ENCODE measurements at places on chromosomes 5 and 9.

- no peak for DNase-seq
These were observed 169.9 kb downstream of the NNT start for GRCh38 chr5:43772764-43773477.

DNA sequence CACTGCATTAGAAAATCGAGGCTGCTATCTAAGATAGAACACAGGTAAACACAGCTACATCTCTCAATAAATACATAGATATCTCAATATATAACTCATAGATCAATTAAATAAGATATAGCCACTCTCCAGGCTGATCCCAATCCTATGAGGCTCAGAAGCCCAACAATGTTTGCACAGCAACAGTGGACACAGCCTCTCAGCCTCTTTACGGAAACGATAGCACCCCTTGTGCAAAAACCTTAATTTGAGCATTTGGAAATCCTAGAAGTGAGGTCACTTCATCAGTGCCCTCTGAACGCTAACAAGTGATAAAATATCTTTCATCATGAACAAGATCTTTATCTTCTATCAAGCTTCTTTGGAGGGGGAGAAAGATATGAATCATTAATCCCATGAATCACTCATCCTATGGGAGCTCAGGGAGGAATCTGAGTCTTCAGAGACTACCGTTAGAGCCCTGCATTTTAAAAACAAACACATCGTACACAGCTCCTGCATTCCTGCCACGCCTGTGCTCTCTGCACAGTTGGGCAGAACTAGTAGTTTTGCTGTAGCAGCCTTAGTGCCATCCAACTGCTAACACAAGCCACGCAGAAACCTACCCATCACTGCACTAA is 71.4 kb downstream of the MED27 start:
- no peak for DNase-seq

- DNase-seq: no peak
These were observed 72.0 kb downstream of the CETN3 start for GRCh38 chr5:90337449-90338052.

- no peak for DNase-seq
These were observed 128.1 kb upstream of the SLIT3 start for GRCh38 chr5:169429044-169429443.

- no peak for DNase-seq
These were observed 25.1 kb downstream of the FGF18 start for GRCh38 chr5:171444582-171444981.

- DNase-seq: peak; percentile 26
These were observed 586 bp downstream of the TXN start for GRCh38 chr9:110255463-110256379.

GRCh38 chr9:75161116-75161857 is 73.0 kb downstream of the OSTF1 start:
- DNase-seq: no peak

- no peak for DNase-seq
These were observed 13.8 kb downstream of the RECK start for GRCh38 chr9:36050476-36050875.

DNA sequence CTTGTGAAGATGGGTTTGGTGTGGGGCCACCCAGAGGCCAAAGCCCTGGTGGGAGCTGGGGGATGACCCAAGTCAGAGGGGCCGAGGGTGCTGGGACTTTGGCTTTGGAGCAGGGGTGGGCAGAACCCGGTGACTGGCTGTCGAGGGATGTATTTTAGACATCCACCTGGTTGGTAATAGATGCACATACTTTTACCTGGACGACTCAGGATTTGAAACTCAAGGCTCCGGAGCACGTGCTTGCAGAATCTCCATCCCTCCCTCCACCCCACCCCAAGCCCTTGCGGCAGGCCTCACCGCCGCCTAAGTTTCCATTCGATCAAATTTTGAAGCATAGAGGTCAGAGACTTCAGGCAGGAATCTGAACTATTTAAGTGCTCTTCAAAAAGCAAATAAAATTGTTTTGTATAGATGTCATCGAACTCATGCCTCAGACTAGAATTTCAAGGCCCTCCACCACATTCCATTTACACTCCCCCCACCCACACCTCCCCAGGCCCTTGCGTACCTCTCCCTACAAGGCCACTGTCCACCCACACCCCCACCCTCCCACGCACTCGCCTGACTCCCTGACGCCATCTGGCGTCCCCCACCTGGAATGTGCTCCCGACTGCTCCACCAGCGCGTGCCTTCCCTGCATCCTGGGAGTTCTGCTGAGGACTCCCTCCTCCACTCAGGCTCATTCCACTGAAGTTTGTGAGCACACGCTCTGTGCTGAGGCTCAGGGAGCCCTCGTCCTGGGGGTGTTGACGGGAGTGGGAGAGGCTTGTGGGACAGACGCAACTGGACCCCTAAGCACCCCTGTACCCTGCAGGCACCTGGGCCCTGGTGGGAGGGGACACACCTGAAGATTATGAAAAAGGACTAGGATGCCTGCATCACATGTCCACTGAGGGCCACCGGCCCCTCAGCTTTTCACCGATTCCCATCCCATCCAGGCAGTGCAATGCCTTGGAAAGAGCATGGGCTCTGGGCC is 56.4 kb upstream of the RPL26L1 start:
- DNase-seq: no peak

GRCh38 chr5:65738305-65738704 is 16.3 kb downstream of the NLN start:
- DNase-seq: no peak

DNA sequence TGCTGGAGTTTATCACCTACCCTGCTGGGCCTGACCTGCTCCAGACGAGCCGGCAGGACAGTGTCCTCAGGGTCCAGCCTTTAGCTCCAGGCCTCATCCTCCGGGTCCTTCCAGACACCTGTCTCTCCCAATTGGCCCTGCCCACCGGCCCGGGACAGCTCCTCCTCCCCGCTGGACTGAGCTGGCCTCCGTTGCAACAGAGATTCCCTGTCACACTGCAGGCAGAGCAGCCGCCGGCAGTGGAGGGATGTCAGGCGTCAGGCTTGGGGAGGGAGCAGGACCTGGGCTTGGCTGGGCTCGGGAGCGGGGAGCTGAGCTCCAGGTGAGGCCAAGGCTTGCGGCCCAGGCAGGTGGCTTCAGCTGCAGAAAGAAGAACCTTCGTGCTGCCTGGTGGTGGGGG is 1.7 kb downstream of the KCNT1 start:
- DNase-seq: no peak

- no peak for DNase-seq
These were observed 9.4 kb upstream of the SPDL1 start for GRCh38 chr5:169574134-169574646.

DNA sequence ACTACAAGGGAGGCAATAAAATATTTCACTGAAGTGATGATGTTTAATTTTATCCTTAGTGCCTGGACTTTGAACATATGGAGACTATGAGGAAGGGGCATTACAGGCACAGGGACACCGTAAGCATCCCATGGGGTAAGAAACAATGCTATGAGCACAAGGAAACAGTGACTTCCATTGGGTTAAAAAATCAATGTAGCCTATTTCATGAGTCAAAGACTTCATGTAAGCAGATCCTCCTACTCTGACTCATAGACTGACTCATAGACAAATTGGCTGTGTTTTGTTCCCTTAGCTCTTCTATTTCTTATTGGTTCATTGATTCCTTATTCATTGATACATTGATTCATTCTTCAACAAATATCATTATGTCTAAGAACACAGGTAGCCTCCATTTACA is 351.0 kb downstream of the PRELID2 start:
- DNase-seq: no peak

GRCh38 chr5:56429110-56429561 is 196.0 kb upstream of the ANKRD55 start:
- no peak for DNase-seq

DNA sequence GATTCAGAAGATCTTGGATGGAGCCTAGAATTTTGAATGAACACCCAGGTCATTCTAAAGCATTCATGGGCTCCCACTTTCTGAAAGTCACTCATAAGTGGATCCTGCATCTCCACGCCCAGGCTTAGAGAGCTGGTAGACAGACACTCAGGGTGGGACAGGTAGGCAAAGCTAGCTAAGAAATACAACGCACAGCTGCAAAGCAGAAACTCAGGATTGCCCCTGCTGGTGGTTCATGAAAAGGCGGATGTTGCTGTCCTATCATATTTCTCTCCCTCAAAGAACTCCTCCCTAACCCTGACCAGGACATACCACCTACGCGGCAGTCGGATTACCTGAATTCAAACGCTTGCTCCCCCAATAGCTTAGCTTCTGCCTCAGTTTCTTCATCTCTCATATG is 226.5 kb downstream of the GLIS3 start:
- DNase-seq: no peak

GRCh38 chr5:139796061-139796806 is 626 bp downstream of the PSD2 start:
- DNase-seq: no peak

- peak; percentile 70 for DNase-seq
These were observed 1.1 kb upstream of the ANXA2R start for GRCh38 chr5:43041110-43041668.

DNA sequence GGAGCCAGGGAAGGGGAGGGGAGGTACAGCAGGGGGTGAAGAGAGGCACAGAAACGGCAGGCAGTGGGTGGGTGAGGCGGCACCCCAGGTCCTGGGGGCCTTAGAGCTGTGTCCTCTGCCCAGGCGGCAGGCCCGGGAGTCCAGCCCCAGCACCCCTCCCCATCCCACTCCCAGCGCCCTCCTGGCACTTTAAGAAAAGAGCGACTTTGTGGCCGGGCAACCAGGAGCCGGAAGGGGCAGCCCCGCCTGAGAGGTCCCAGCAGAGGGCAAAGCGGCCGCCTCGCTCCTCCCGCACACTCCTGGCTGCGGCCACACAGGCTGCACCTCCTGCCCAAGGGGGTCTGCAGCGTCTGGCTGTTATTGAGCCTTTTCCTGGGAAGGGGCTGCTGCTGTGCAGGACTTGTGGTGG is 42.6 kb downstream of the NACC2 start:
- no peak for DNase-seq

- DNase-seq: no peak
These were observed 914.4 kb upstream of the SEMA6A start for GRCh38 chr5:117488976-117489500.

- no peak for DNase-seq
These were observed 459.2 kb upstream of the RGMB start for GRCh38 chr5:98314292-98314691.

- peak; percentile 12 for DNase-seq
These were observed 33.8 kb upstream of the TXNDC8 start for GRCh38 chr9:110371411-110372007.

GRCh38 chr9:113622600-113623400 is 159.3 kb downstream of the RGS3 start:
- DNase-seq: no peak

DNA sequence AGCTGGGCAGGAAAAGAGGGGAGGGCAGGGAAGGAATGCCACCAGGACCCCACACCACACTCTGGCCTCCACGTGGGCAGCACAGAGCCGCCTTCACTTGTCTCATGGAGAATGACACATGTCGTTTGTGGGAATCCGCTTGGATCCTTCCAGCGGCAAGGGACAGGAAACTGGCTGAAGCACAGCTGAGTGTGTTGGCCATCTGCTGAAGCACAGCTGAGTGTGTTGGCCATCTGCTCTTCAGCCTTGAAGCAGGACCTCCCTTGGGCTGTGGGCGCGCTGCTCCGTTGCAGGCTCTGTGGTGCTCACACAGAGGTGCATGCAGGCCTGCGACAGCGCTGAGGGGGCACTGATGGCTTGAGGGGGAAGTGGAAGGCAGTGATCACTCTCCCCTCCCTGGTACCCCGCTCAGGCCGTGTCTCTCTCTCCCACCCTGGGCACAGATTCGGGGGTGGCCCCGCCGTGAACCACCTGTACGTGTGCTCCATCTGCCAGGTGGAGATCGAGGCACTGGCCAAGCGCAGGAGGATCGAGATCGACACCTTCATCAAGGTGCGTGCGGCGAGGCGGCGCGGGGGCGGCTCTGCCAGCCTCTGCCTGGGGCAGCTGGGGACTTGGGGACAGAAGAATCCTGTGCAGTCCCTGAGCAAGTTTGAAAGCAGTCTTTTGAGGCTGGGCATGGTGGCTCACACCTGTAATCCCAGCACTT is 40.6 kb downstream of the USP20 start:
- no peak for DNase-seq

DNA sequence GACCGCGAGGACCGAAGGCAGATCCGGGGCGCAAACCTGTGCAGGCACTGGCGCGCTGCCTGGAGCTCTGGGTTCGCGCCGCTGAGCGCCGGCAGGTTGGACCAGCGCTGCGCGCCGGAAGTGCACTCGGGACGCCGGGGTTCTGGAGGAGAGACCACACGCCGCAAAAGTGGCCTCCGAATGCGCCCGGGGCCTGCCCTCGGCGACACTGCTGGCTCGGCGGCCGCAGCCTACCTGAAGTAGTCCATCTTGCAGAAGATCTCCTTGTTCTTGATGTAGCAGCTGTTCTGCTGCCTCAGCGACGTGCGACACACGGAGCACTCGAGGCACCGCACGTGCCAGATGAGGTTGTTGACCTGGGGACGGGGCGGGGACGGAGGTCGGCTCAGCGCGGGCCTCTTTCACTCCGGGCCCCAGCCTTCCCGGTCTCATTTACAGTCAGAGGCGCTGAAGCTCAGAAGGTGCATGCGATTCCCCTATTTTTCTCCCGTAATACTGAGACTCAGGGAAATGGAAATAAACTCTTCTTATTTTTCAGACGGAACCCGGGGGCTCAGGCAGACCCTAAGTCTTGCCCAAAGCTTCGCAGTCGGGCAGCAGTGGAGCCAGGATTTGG is 2.5 kb downstream of the LHX6 start:
- no peak for DNase-seq

DNA sequence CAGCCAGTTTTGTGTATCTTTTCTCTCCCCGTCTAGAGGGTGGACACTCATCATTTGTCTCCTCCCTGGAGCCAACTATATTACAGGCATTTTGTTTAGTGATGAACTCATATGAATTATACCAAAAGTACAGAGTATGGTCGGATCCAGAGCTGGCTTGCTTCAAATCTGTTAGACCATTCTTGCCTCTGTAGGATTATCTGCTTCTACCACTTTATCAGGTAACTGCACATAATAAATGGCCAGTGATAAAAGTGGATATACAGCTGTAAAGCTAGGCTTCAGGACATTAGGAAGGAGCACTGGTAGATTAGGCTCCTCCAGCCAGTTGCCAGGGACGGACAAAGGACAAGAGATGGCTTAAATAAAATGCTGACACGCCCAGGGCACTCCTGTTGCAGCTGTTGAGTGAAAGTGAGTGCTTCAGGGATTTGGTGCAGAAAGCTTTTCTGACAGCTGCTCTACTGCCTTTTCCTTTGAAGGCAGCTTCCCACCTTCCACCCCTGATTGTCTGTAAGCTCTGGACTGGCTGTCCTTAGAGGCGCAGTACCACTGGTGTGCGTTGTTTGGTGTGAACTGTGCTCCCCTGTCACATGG is 259.2 kb downstream of the PDZD2 start:
- DNase-seq: no peak

GRCh38 chr5:170681013-170681433 is 102.5 kb upstream of the GABRP start:
- no peak for DNase-seq

DNA sequence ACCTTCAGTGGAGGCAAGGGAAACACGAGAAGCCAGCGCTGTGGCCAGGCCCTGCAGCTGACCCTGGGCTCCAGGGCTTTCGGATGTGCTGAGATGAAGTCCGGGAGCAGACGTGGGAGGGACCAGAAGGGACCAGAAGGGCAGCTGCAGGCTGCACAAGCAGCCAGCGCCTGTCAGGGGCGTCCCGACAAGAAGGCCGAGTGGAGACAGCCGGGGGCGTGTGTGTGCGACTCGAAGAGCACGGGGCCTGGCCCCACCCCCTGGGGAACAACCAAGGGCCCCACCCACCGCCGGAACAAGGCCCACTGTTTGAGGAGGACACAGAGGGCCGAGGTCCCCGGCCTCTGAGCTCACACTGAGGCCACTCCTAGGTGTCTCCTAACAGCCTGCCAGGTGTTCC is 31.4 kb downstream of the SLC12A7 start:
- DNase-seq: no peak
